ENCODE measurements at places on chromosomes 3 and 15.
A peak's percentile ranks its signal among the peaks of the same experiment; 100 is the strongest.

GRCh38 chr3:10365791-10366190, 44.9 kb upstream of the SEC13 start:
- DNase-seq, result no peak

- DNase-seq, result peak; percentile 45
Observed at GRCh38 chr3:170572665-170573253, 13.1 kb downstream of the SLC7A14 start.

DNA sequence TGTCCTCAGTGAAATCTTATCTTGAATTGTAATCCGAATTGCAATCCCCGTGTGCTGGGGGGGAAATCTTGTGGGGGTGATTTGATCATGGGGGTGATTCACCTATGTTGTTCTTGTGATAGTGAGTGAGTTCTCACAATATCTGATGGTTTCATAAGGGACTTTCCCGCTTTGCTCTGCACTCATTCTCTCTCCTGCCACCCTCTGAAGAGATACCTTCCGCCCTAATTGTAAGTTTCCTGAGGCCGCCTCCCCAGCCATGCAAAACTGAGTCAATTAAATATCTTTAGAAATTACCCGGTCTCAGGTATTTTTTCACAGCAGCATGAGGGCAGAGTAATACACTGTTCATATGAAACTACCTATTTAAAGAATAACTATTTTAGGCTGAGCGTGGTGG, 304.1 kb upstream of the EPHA6 start:
- no peak for DNase-seq

DNA sequence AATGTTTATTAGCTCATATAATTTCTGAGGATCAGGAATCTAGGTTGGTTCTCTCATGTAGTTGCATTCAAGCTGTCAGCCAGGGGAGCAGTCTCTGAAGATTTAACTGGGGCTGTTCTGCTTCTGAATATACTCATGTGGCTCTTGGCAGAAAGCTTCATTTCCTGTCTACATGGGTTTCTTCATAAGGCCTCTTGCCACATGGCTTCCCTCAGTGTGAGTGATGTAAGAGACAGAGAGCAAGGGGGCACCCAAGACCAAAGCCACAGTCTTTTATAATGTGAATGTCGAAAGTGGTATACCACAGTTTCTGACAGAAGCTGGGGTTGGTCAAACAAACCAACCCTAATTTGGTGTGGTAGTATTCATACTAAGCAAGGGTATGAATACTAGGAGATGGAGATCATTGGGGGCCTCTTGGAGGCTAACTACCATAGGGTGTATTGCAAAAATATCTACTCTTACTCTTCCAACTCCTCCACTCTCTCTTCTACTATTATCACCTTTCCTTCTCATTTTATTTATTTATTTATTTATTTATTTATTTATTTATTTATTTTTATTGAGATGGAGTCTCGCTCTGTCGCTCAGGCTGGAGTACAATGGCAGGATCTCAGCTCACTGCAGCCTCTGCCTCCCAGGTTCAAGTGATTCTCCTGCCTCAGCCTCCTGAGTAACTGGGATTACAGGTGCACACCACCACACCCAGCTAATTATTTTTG, 123.8 kb downstream of the B3GALNT1 start:
- DNase-seq, result peak; percentile 11

DNA sequence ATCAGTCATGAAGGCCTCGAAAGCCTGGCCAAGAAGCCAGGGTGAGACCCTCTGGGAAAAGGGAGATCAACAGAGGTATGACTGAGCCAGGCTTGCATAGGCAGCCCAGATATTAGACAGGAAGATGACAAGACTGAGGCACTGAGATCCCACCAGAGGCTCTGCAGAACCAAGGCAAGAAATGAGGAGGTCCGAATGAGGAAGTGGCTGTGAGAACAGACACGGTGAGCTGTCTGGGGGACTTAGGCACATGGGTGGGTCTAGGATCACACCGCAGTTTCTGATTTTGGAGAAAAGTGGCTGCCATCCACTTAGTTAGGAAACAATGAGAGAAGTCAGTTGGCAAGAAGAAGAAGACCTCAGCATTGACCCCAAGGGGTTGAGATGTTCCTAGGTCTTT, 31.5 kb upstream of the PRSS50 start:
- DNase-seq, result no peak

- DNase-seq, result peak; percentile 55
Observed at GRCh38 chr3:124373524-124373923, 356.7 kb upstream of the UMPS start.

DNA sequence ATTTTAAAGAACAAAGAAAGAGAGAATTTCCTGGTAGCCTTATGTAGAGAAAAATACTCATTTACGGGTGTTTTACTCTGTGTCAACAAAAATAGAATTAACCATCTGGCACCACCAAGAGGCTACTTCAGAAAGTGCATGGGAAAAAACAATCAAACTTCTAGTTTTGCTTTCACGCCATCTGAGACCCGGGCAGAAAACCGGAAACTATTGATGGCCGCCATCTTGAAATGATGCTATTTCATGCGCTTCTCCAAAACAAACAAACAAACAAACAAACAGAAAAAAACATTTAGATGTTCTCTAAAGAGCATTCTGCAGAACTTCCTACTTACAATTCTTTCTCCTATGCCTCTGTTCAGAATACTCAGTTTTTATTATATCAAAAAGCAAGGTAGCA, 49.4 kb upstream of the SYNPR start:
- DNase-seq, result peak; percentile 5

DNA sequence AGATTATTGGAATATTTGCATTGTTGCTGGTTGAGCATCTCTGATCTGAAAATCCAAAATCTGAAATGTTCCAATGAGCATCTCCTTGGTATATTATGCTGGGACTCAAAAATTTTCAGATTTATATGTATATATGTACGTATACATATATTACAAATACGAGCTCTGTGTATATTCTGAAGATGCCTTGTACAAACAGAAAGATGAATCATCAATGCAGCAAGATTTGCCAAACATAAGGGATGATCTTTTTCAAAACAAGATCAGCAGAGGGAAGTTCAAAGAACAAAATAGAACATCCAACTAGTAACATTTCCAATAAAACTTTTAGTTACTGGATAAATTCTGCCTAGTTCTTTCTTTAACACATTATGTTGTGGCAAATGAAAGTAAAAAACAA, 42.5 kb downstream of the HERC1 start:
- no peak for DNase-seq

DNA sequence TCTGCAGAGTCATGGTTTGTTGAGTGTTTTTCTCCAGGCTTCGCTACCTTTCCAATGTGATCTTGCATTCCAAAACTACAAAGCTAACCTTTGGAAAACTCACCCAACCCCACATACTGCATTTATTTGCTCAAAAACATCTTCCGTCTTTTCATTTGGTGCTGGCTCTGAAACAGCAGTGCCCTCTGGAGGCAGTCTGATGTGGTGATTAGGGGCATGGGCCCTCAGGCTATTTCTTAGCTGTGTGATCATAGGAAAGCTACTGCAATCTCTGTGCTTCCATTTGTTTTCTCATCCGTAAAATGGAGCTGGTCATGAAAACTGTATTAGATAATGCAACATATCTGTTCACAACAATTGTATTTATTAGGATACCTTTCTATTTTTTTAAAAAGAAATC, 47.0 kb downstream of the MTHFS start:
- peak; percentile 25 for DNase-seq
